ENCODE measurements at places on chromosomes 2 and 18.

GRCh38 chr2:226431288-226431948, 368.2 kb downstream of the IRS1 start:
- no peak for DNase-seq

DNA sequence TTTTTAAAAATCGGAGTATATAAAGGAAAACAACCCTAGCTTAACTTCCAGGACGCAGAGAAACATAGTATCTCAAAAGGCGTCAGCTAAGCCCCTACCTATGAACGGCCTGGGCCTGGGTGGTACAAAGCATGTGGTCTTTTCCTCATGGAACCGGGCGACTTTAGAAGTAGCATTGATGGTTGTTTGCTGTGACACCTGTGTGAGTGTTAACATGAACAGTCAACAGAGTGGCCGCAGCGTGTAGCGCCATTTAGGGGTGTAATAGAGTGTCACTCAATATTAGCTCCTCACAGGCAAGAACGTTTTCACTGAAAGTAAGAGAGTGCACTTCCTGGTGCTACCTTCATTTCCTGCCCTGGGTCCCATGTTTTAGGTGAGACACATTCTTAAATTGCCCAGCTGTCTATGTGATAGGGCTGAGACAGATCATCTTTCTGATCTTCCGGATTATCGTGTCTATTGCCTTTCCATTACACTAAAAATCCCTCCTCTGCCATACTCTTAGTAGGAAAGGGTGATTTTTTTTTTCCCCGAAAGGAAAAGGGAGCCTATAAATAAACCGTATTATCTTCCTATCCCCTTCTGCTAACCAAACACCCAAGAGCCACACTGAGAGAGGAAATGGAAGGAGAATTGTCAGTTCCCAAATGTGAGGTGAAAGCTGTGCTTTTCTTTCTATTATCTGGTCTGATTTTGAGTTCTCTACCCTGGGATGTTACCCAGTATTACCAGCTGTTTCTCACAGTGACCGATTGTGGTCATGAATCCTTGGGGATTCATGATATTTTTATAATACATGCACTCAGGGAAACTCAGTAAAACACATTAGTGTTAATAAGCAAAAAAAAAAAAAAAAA, 1.3 kb downstream of the GORASP2 start:
- no peak for DNase-seq

- DNase-seq: no peak
These were observed 19.0 kb upstream of the FEZ2 start for GRCh38 chr2:36616947-36617346.

DNA sequence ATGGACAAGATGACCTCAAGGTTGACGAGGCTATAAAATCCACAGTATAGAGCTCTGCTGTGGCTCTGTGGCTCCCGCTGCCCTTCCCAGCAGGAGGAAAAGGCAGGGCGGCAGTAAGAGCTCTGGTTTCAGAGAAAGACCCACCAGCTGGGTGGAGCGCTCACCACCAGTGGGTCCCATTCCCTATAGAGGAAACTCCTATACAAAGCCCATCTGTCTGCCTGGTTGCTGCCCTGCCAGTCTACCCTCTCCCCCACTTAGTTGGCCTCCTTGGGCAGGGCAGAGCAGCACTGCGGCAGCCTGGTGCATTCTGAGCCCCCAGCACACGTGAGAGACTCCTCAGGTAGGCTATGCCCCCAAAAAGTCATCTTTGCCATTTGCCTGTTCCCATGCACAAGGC, 26.5 kb downstream of the TNS1 start:
- no peak for DNase-seq

- DNase-seq: no peak
These were observed 52.6 kb upstream of the NFU1 start for GRCh38 chr2:69489793-69490192.

GRCh38 chr2:119736021-119736420, 23.7 kb upstream of the PTPN4 start:
- no peak for DNase-seq

DNA sequence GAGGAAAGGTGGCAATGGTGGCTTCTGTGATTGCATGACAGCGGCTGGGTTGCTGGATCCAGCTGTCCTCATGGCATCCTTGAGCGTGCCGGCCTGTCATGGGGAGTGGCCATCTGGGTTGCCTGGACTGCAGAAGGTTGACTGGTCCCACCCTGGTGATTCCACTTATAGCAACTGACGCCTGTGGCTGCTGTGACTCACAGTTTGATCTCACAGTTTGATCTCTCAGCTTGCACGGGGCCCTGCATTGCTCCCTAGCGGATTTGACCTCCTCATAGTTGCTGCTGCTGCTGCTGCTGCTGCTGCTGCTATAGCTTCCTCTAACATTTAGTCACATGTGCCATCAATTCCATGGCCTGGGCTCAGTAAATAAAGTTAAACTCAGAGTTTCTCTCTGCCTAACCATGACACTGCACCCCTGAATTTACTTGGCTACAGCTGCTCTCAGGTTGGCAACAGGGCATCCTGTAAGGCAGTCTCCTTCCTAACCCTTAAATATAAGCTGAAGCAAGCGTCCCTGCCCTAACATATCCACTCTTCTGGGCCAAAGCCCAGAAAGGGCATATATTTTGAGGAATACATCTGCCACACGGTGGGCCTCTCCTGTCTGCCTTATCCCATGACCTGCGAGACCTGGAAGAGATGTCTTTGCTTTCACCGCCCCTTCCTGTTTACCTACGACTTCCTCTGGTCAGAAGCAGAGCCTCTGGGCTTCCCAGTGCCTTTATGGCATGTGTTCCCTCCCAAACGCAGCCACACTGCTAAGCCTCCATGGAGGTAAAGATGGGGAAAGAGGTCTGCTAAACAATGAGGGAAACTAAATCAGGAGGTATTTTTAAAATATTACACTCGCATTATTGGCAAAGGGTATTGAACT, 37.8 kb upstream of the CCDC150 start:
- no peak for DNase-seq

DNA sequence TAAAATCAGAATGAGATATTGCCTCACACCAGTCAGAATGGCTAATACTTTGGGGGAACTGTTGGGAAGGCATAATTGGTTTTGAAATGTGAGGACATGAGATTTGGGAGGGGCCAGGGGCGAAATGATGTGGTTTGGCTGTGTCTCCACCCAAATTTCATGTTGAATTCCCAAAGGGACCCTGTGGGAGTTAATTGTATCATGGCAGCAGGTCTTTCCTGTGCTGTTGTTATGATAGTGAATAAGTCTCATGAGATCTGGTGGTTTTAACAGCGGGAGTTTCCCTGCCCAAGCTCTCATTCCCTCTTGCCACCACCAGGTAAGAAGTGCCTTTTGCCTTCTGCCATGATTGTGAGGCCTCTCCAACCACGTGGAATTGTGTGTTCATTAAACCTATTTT, 59.6 kb downstream of the CSRNP3 start:
- no peak for DNase-seq

DNA sequence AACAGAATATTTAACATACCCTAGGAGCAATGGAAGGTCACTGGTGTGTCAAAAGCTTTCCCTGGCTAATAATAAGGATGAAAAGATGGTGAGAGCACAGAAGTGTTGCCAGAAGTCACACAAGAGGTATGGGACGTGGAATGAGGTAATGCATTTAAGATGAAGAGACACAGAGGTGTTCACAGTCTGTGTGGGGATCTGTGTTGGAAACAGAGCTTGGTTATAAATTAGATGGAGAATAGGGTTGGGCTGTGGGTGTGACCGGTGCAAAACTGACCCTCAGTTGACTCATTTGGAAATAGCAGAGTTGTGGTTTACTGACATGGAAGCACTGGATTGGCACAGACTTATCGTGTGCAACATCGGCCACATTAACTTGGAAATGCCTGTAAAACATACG, 372.5 kb downstream of the SATB2 start:
- DNase-seq: no peak

DNA sequence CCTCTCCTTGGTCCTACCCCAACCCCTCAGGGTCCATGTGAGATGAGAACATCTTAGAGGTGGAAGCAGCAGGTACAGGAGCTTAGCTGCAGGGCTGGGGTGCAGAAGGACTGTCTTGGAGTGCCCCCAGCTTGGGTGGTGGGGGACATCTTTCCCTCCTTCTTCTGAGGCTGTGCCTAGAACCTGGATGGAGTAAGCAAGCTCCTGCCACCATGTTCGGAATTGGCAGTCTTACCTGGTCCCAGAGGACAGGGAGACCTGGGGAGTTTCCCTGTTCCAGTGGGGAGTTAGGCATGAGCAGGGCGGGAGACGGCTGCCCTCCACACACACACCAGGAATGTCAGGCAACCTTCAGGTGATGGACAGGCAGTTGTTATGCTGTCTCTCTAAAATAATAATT, 131.0 kb upstream of the COPS8 start:
- DNase-seq: no peak

DNA sequence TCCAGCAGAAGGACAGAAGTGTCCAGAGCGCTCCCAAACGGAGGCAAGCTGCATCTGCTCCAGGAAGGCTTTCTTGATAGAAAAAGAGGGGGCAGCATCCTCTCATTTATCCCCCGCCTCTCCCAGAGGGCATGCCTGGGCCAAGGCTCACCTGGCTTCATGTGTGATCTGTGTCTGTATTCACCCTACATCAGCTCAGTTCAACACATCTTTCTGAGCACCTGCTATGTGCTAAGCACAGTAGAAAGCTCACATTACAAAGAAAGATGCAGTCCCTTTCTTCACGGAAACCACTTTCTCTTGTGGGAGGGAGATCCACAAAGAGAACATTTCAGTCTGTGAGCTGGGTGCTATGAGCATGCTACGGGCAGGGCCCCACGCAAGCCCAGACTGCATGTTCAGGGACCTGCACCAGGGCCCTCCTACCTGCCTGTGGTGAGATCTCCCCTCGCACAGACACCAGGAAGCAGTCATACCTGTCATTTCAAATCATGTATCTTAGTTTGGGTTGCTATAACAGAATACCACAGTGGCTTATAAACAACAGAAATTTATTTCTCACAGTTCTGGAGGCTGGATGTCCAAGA, 90.7 kb downstream of the PDCL3 start:
- no peak for DNase-seq

DNA sequence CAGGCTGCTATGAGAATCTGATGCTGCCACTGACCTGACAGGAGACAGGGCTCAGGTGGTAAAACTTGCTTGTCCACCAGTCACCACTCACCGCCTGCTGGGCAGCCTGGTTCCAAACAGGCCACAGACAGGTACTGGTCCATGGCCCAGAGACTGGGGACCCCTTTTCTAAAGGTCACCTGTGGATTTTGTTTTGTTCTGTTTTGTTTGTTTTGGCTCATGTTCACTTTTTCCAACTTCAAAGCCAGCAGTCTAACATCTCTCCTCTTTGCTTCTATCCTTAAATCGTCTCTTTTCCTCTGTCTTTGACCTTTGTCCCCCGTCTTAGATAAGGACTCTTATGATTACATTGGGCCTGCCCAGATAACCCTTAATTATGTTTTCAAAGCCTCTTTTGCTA, 3.3 kb upstream of the CERKL start:
- no peak for DNase-seq

DNA sequence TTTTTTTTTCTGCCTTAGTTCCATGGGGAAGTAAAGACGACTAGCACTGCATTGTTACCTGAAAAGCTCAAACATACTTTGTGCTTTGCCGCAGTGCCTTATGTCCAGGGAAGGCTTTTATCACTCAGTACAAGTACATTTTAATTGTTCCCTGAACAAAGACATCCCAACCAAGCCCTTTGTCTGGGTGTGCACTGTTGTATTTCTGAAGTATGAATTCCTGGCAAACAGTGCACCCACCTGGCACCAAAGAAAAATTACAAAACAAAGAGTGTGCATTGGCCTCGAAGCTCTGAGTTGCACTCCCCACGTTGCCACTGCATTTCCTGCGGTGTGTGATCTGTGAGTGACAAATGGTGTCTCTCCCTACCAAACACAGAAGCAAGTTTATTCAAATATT, 858.5 kb upstream of the PIK3C3 start:
- DNase-seq: no peak

GRCh38 chr18:10526561-10526949, 728 bp downstream of the NAPG start:
- no peak for DNase-seq

DNA sequence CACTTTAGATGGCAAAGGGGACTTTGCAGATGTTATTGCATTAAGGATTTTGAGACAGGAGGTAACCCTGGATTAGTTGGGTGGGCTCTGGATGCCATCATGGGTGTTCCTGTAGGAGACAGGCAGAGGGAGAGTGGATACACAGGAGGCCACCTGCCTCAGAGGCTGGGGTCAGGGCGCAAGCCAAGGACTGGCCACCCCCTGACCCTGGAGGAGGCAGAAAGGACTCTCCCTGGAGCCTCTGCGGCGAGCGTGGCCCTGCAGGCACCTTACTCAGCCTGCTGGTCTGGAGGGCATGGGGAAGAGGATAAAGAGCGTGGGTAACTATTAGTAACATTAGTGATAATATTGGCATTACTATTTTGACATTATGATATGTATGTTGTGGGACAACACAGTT, 21.6 kb upstream of the OTOS start:
- peak; percentile 46 for DNase-seq

DNA sequence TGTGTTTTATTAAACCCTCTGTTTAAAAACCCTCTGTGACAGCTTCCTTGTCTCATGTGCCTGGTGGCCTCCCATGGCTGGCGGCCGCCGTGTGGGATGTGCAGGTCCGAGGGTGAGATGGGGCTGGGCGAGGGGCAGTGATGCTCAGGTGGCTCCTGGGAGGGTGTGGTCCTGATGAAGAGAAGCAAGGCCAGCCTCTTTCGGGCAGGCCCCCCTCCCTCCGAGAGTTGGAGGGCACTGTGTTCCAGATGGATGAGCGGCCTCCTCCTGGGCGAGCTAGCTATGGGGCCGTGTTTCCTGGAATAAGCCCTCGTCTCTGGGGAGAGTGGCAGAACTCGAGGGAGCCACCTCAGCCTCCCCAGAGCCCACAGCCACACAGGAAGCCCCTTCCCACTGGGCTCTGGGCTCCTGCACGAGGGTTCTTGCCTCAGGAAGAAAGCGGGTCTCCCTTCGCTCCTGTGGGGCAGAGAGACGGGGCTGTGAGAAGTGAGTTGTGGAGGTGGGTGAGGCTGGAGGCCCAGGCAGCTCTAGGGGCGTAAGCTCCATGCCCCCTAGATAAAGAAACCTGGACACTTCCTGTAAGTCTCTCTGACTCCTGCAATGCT, 72.1 kb downstream of the ASB1 start:
- no peak for DNase-seq

DNA sequence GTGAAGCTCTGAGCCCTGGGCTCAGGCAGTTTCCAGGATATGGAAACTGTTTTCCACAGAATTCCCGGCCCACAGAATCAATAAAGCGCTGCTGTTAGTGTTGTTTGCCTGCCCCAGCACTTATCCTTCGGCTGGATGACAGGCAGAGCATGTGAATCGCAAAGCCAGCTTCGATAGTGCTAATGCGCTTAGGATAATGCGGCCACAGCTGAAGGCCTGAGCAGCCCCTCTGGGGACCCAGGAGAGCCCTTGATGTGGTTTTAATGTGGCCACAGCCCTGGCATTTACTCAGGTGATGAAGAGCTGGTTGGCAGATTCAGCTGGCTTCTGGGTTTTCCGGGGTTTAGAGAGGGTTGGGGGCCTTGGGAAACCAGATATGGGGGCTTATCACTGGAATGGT, 23.7 kb downstream of the PCARE start:
- DNase-seq: no peak

DNA sequence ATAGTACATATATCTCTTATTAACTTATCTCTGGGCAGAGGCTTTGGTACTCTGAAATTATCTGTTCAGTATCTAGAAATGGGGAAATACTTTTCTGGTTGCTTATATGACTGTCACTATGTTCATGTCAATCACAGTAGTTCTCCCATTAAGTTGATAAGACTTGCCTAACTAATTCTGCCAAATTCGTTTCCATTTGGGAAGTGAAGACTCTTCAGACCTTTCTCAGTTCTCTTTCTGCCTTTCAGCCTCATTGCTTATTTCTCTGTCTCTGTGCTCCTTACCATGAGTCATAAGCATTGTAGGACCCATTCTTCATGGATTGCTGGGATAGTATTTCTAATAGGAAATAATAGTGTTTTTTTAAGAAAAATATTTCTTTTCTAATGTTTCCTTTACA, 113.5 kb downstream of the PHLPP1 start:
- no peak for DNase-seq

Measured in right lobe of liver (tissue), 6 donors.